Astrocyte of the hippocampus (primary cell): ENCODE measurements at places on chromosomes 3 and 15.
A peak's percentile ranks its signal among the peaks of the same experiment; 100 is the strongest.

DNA sequence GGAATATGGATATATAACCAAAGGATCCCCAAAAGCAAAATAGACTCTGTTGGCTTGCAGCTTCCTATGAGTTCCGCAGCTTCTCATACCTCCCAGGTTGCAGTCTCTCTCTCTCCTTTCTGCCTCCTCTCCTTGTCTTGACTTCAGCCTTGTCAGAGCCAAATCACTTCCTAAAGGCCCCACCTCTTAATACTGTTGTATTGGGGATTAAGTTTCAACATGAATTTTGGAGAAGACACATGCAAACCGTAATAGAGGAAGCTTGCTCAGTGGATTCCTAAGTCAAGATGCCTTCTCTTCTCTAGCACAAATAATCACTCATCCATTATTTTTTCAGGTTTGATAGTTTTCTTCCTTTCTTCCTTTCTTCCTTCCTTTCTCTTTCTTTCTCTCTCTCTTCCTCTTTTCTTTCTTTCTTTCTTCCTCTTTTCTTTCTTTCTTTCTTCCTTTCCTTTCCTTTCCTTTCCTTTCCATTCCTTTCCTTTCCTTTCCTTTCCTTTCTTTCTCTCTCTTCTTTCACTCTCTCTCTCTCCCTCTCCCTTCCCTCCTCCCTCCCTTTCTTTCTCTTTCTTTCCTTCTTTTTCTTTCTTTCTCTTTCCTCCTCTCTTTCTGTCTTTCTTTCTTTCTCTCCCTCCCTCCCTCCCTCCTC, 411.3 kb upstream of the TPM1 start:
- DNase-seq, result no peak

GRCh38 chr15:83873966-83874365, 220.0 kb downstream of the ADAMTSL3 start:
- DNase-seq, result peak; percentile 23

DNA sequence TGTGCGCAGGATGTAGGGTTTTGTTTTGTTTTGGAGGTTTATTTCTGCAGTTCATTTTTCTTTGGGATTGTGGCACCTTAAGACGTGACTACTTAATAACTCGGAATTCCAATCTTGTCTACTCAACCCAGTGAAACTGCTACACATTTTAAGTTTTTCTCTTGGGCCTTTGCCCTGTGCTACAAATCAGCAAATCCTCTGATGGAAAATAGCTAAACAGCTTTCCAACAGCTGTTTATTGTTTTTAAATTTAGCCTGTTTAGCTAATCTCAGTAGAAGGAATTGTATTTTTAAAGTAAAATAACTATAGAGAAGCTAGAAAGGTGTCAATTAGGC, 48.4 kb downstream of the OPA1 start:
- no peak for DNase-seq

GRCh38 chr3:42849017-42849416, 26.7 kb downstream of the CYP8B1 start:
- no peak for DNase-seq

DNA sequence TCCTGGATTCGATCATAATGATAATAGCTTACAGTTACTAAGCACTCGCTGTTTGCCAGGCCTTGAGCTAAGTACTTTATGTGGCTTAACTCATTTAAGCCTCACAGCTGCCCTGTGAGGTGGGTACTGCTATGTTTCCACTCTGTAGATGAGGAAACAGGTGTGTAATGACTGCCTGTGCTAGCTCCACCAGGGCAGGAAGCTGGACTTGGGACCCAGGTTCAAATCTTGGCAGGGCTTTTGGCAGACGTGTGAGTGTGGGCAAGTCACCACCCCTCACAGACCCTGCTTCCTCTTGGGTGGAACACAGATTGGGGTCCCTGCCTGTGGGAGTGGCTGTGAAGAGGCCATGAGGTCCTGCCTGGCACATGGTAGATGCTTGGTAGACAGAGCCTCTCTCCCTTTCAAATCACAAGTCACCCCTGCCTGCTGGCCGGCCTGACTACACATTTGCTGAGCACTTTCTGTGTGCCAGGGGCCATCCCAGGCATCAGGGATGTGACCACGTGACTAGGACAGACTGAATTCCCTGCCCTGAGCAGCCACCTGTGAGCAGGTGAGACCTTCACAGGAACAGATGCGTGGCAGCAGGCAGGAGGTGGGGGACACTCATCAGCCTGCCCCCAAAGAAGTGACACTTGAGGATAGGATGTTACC, 3.7 kb downstream of the EFCC1 start:
- no peak for DNase-seq

- DNase-seq, result peak; percentile 10
Measured at GRCh38 chr3:49181351-49181750, 10.0 kb downstream of the KLHDC8B start.

- peak; percentile 10 for DNase-seq
Measured at GRCh38 chr15:90004252-90004651, 3.1 kb downstream of the ZNF710 start.

- peak; percentile 47 for DNase-seq
Measured at GRCh38 chr15:67253549-67254237, 768 bp downstream of the AAGAB start.

- DNase-seq, result no peak
Measured at GRCh38 chr3:38542401-38543298, 46.5 kb downstream of the EXOG start.

DNA sequence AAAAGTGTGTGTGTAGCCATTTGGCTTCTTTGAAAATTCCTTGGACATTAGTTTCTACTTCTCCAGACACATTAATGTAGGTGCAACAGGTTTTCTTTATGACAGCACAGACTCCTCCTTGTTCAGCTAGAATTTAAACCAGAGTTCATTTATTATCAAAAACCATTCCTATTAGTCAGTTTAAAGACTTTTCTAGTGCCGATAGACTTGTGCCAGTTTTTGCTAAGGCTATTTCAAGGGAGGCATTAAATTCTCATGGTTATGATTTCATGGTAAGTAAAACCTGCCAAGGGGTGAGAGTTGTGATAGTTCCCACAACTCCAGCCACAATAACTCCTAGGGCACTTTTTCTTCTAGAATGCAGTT, 20.6 kb upstream of the SENP7 start:
- no peak for DNase-seq

- no peak for DNase-seq
Measured at GRCh38 chr3:10949197-10949596, 43.4 kb upstream of the SLC6A1 start.

DNA sequence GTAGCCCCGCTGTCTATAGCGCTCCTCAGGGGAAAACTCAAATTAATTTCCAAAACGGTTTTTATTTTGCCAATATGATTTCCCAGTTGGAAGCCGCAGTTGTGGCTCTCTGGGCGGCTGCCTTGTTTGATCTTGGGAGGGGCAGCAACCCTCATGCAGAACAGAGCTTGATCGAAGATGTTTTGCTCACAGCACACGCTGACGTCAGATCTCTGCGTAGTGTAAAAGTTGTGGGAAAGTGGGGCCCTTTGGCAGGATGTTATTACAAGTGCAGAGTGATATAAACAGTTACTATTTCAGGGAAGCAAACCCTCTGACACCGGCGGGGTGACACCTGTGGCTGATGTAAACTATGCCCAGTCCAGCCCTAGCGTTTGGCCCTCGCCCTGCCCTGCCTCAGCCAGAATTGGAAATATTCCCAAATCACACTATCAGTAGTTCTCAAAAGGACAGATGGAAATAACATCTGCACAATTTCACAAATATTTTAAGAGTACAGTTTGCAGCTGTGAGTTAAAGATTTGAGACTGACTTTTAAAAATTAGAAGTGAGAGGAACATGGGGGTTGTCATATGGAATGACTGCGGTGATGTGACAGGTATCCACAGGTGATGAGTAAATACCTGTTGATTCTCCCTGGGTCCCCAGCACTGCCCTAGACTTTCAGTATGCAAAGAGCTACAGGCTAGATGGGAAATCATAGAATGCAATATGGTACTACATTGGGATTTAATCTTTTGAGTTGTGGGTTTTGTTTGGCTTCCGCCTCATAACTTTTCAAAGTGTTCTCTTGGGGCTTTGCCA, 1.7 kb downstream of the SYNM start:
- DNase-seq, result no peak

- DNase-seq, result no peak
Measured at GRCh38 chr3:98705694-98706093, 57.4 kb upstream of the ST3GAL6 start.

- DNase-seq, result peak; percentile 80
Measured at GRCh38 chr3:42247576-42248027, 18.4 kb downstream of the CCK start.

DNA sequence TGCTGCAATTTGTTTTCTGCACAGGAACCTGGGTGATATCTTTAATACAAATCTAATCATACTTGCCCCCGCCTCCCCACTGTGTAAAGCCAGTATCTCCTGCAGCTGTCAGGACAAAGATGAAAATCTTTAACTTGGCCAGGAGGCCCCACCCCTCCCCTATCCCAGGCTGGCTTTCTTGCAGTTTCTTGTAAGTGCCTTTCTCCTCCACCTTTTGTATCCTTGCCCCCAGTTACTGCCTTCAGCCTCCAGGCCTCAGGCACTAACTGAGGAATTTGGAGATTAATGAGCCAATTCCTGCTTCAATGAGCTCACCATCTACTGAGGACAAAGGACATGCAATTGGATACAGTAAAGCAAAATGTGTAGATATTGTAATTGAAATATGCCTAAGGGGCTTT, 6.5 kb downstream of the GCSAM start:
- peak; percentile 59 for DNase-seq
